ENCODE measurements at places on chromosomes 6 and 20. TPM values are rescaled to one million over a fixed set of nuclear protein-coding genes. Genes with fewer than 3 reads are reported as not detected.

The VARS2 gene
- total RNA-seq = 34.5 TPM

The CST4 gene
- total RNA-seq = not detected

The DDRGK1 gene
- 81.8 TPM for total RNA-seq

The WASF1 gene
- total RNA-seq = 9.7 TPM

The PRDM1 gene
- total RNA-seq = 23.0 TPM

The CEP57L1 gene
- 10.6 TPM for total RNA-seq

DNA sequence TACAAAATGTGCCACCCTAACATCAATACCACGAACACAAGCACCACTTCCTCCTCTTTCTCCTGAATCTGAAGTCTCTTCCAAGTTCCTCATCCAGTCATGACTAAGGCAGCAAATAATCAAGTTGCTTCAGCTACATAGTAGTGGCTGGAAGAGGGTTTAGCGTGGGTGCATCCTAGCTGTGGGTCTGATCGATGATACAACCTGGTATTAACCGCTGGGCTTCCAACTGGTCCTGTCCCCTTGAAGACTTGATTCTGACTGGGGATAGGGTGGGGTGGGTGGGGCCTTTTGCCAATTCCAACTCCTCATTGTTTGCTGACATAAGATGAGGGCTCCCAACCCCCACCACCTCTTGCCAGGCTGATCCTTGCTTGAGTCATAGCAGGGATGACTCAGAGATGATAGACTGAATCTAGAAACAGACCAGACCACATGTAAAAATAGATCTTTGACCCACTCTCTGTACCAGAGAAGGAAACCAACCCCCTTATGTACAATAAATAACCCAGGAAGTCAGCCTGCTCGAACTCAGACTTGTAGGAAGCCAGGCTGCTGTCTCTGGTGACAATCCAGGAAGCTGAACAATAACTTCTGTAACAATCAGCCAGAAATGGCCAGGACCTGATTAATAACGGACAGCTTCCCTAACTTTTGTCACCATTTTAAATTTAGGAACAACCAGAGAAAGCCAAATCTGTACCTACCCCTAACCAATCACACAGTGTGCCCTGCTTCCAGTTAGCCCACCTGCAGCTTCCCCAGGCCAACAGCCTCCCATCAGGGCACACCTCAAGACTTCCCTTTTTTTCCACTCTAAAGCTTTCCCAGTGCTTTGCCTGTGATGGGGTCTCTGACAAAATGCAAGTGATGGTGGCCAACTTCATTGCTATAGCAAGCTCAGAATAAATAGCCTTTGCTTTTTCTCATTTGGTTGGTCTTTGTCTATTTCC lies 68.9 kb upstream of the FAM184A start:
- H3K4me3 ChIP-seq = no peak overlapping the region
- no peaks in the 10 kb centered on the region for H3K4me1 ChIP-seq
- H3K27me3 ChIP-seq = no peaks in the 10 kb centered on the region
- H3K27ac ChIP-seq = no peak overlapping the region

DNA sequence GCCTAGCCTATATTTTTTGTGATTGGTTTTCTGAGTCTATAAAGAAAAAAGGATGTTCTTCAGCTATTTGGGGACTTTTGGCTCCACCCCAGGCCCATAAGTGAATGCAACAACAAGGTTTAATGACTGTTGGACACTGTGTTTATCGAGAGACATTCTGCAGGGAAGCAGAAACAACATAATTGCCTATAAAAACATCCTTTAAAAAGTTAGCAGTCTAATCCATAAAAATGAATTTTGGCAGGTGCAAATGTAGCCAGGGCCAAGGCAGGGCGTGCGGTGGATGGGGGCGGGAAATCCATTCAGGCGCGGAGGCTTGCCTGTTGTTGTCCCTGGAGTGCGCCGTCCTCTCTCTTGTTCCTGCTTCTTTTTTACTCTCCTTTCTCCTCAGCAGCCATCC lies 99.3 kb downstream of the PAX1 start:
- H3K4me3 ChIP-seq = no peak overlapping the region
- peak; percentile 58 for DNase-seq
- no peaks in the 10 kb centered on the region for H3K4me1 ChIP-seq
- H3K27ac ChIP-seq = no peak overlapping the region

DNA sequence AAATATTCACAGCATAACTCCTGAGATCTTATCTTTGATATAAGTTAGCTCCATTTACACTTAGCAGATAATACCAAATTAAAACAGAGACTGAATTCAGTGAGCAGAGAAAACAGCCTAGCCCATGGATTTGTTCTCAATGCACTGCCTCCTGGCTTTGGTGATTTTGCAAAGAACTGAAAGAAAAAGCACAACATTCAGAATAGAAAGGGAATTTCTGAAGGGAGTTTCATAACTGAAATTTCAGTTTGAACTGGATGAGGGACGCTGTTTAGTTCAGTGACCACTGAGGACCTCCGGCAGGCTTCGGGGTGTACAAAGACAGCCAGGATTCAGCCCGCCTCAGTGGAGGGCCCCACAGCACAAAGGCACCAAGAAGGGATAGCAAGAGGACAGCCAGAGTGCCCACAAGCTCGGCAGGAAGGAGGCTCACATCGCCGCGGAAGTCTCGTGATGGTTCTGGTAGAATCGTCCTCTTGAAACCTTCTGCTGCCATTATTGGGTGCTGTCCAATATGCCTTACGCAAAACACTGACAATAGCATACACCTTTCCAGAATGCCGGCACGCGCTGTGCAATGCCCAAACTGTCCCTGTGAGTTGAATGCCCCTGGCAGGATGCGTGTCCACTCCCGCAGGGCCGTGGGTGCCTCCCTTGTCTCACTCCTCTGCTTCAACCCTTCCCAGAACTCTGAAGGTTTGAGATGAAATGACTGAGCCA lies 9.7 kb upstream of the IRF4 start:
- no peaks in the 10 kb centered on the region for H3K4me1 ChIP-seq
- no peaks in the 10 kb centered on the region for H3K36me3 ChIP-seq
- no peaks in the 10 kb centered on the region for H3K27me3 ChIP-seq
- no peak overlapping the region for H3K27ac ChIP-seq
- no peak for DNase-seq

- no peaks in the 10 kb centered on the region for H3K4me1 ChIP-seq
- no peak overlapping the region for H3K4me3 ChIP-seq
- H3K27ac ChIP-seq = no peak overlapping the region
- no peaks in the 10 kb centered on the region for H3K36me3 ChIP-seq
Observed at GRCh38 chr20:64042054-64042781, 6.2 kb downstream of the C20orf204 start.

DNA sequence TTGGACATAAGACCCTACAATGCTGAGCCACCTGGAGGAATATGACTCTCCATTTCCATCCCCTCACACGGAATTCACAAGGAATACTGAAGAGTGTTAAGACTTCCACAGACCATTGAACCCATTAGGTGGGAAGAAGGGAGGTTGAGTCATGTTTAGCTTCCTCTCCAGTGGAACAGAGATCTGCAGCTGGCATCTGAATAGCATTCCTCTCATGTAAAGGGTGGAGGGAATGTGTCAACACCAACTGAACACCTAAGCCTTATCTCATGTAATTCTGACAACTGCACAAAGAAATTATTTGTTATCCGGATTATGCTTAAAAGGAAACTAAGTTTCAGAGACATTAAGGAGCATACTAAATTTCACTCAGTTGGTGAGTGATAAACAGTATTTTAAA lies 705.9 kb downstream of the MAFB start:
- no peak overlapping the region for H3K27ac ChIP-seq
- DNase-seq = no peak
- no peak overlapping the region for H3K4me3 ChIP-seq
- H3K27me3 ChIP-seq = no peaks in the 10 kb centered on the region
- no peaks in the 10 kb centered on the region for H3K36me3 ChIP-seq

GRCh38 chr20:1952737-1953530 lies 40.9 kb downstream of the PDYN start:
- H3K4me3 ChIP-seq = no peak overlapping the region
- H3K36me3 ChIP-seq = no peaks in the 10 kb centered on the region
- DNase-seq = no peak
- H3K27me3 ChIP-seq = no peaks in the 10 kb centered on the region
- H3K4me1 ChIP-seq = no peaks in the 10 kb centered on the region

- DNase-seq = no peak
- no peaks in the 10 kb centered on the region for H3K4me1 ChIP-seq
- H3K27ac ChIP-seq = no peak overlapping the region
- H3K4me3 ChIP-seq = no peak overlapping the region
Observed at GRCh38 chr6:73538116-73538779, 17.4 kb upstream of the EEF1A1 start.

DNA sequence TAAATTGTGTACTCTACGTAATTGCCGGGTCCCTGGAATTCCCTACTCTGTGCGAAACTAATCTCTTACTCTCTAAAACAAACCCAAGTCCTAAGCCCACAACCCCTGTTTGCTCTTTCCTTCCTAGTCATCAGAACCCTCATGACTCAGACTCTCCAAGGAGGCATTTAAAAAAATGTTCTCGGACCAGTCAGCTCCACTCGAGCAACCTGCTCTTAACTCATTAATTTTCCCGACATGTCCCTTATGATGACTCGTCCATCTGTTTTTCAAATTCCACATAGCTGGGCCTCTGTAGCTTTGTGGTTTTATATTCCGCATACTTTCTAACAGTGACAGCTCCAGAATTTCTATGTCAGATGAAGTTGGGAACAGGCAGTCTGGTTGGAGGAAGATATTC lies 2.6 kb upstream of the MUC22 start:
- DNase-seq = no peak
- no peak overlapping the region for H3K27ac ChIP-seq
- no peaks in the 10 kb centered on the region for H3K36me3 ChIP-seq
- no peak overlapping the region for H3K4me3 ChIP-seq
- no peaks in the 10 kb centered on the region for H3K27me3 ChIP-seq

GRCh38 chr6:34656378-34657036 lies 40.1 kb downstream of the ILRUN start:
- H3K27ac ChIP-seq = peak overlapping the region; percentile 93
- no peaks in the 10 kb centered on the region for H3K27me3 ChIP-seq
- H3K36me3 ChIP-seq = peaks cover 6% of the 10 kb centered on the region
- H3K4me3 ChIP-seq = peak overlapping the region; percentile 67

DNA sequence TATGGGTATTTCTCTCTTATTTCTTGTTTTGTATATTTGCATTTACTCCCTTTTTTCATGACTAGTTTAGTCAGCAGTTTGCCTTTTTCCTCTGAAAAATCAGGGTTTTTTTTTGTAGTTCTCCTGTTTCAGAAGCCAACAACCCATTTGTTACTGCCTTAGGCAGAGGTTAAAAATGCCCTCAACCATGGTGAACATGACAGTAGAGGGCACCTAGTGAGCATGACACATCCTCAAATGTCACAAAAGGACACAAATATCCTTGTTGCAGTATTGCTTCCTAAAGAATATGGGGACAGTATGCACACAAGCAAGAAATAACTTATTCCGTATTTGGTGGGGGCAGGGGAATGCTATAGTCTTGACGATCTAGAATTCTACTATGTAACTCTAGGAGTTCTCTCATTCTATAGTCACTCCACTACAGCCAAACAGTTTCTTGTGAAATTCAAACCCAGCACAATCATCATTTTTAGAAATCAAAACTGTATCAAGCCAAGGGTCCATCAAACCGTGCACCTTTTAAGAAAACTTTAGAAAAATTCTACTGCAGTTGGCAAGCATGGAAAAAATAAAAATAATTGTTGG lies 47.0 kb downstream of the GOPC start:
- peaks cover 2% of the 10 kb centered on the region for H3K36me3 ChIP-seq
- no peak overlapping the region for H3K27ac ChIP-seq
- H3K4me3 ChIP-seq = no peak overlapping the region
- no peaks in the 10 kb centered on the region for H3K27me3 ChIP-seq
- no peak for DNase-seq

DNA sequence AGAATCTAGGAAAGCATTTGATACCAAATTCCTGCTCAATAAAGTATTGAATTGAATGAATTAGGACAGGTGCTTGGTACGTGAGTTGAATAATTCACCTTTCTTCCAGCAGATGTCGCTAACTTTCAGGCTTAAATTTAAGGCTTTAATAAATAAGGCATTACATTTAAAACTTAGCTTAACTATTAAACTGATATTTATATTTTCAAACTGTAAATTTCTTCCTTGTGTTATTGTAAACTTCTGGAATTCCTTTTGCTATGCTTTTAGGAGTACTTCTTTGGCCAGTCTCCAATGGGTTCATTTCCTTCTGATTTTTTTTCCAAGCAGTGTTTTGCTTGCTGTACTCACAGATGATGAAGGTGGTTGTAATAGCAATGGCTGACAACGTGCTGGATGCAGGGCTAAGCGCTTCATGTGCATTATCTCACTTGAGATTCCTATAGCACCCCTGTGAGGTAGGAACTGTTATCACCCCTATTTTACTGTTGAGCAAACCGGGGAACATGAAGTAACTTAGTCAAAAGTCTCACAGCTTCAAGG lies 71.3 kb upstream of the SLC2A12 start:
- no peak overlapping the region for H3K27ac ChIP-seq
- H3K36me3 ChIP-seq = no peaks in the 10 kb centered on the region
- peak; percentile 50 for DNase-seq
- H3K4me3 ChIP-seq = no peak overlapping the region
- H3K4me1 ChIP-seq = no peaks in the 10 kb centered on the region
- no peaks in the 10 kb centered on the region for H3K27me3 ChIP-seq

GRCh38 chr6:65126667-65127066 lies 580.4 kb downstream of the EYS start:
- H3K27me3 ChIP-seq = no peaks in the 10 kb centered on the region
- H3K4me3 ChIP-seq = no peak overlapping the region
- no peaks in the 10 kb centered on the region for H3K4me1 ChIP-seq
- no peak for DNase-seq
- no peaks in the 10 kb centered on the region for H3K36me3 ChIP-seq

DNA sequence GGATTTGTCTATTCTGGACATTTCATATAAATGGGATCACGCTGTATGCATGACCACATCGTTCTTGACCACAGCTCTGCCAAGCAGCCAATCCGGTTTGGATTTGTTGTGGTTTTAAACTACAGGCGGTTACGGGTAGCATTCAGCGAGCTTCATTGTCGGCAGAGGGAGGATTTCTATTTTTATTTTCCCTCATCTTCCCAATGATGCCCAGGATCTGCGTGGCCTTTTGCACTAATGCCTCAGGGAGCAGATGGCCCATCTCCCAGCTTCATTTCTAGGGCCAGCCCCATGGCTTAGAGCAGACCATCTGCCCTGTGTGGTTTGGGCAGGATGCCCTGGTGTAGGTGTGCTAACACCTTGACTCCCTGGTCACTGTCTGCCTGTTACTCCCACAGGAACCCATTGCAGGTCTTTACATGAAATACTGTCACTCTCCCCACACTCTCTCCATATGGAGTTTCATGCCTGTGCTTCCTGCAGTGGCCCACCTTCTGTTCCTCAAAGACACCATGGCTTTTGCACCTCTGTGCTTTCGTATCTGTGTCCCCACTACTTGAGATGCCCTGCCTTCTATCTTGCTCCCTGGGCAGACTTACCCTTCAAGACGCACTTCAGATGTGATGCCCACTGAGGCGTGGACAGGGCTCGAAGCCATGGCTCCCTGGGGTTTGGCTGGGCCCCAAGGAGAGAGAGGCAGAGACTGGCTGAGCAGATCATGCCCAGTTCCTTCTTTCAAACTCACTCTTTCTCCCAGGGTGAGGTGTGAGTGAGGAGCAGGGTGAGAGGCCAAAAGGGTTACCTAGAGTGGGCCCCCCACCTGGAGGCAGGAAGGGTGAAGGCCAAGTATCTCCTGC lies 26.0 kb downstream of the SDCBP2 start:
- no peak for DNase-seq
- no peak overlapping the region for H3K4me3 ChIP-seq
- H3K27me3 ChIP-seq = no peaks in the 10 kb centered on the region
- no peak overlapping the region for H3K27ac ChIP-seq

Data from kidney (tissue), 22 donors.